NCI-H1092 (cell line): ENCODE measurements at places on chromosomes 16 and 17.

- no peak for DNase-seq
Measured at GRCh38 chr16:81495321-81496234, 51.0 kb downstream of the CMIP start.

GRCh38 chr16:55944377-55944802 lies 69.2 kb upstream of the CES5A start:
- peak; percentile 52 for DNase-seq

GRCh38 chr16:5069854-5070253 lies 1.8 kb upstream of the ALG1 start:
- no peak for DNase-seq

GRCh38 chr17:5510771-5511170 lies 24.4 kb downstream of the MIS12 start:
- no peak for DNase-seq

DNA sequence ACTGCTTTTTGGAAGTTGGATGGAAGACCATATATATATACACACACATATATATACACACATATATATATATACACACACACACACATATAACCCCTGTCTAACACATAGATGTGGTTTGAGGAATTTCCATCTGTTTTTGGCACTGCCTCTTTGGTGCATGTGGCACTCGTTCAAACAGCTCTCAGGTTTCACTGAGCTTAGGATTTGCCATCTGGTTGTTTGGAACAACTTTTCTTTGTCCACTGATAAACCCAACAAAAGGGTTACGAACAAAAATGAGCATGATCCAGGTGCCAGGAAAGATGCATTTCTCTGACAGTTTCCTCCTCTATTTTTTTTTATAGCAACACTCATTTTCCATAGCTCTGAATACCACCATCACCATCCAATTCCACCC lies 14.6 kb upstream of the KCNJ16 start:
- no peak for DNase-seq

DNA sequence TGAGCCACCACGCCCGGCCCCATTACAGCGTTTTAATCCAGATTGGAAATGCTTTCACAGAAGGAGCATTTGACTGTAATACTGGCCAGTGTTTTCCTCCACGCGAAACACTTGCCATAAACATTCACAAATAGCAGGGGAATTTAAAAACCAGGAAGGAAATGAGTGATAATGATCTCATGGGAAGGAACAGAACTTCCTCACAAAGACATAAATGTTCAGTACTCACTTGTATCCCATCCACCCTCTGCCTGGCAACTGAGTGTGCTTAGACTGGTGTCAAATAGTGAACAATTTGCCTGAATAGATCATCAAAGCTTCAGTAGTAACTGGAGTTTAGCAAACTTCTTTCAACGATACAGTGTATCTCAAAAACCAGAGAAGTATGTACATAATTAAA lies 54.1 kb downstream of the PSMD12 start:
- DNase-seq = no peak

- no peak for DNase-seq
Measured at GRCh38 chr16:68236137-68236825, 354 bp upstream of the ESRP2 start.

GRCh38 chr17:49409066-49409465 lies 5.6 kb downstream of the PHB1 start:
- DNase-seq = no peak

GRCh38 chr16:84323606-84324005 lies 28.9 kb downstream of the WFDC1 start:
- no peak for DNase-seq

GRCh38 chr17:78839762-78840529 lies 668 bp downstream of the USP36 start:
- no peak for DNase-seq

DNA sequence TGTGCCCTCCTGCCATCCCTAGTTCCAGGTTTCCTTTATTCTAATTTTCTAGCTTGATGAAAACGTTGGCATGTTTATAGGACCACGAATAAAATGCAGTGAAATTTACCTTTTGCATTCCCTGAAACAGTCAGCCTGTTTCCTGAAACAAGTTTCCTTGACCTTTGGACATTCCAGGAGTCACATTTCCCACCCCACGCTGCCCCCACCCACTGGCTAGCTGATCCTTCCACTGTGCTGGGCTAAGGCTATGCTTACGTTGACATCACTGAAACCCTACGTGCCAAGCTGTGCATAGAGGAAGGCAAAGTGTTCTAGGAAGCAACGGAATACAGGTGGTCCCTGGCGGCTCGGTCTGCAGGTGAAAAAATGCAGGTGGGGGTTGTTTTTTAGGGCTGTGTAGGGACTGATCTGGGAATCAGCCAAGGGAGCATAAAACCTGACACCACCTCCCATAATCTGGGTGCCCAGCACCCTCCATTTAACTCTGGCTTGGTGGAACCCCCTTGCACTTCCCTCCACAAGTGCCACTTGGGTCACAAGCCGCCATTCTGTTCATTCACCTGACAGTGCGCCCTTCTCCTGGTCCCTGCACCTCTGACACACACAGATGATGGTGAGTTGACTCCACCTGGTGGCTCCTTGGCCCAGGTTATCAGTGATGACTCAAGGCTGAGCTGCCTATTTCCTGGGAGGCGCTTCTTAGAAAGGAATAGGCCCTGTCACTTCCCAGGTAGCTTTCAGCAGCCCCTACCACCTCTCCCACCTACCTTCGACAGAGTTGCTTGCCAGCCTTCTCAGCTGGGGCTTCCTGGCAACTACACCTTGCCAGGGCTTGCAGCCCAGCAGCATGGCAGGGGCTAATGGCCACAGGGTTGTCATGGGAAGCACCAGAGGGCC lies 83.7 kb downstream of the N4BP1 start:
- no peak for DNase-seq

GRCh38 chr16:73750639-73751038 lies 546.0 kb upstream of the PSMD7 start:
- DNase-seq = no peak

- DNase-seq = no peak
Measured at GRCh38 chr17:55680686-55681341, 41.9 kb downstream of the TMEM100 start.

GRCh38 chr16:12398029-12398682 lies 405.5 kb downstream of the CPPED1 start:
- DNase-seq = no peak

GRCh38 chr16:57013902-57014301 lies 24.5 kb downstream of the NLRC5 start:
- no peak for DNase-seq

DNA sequence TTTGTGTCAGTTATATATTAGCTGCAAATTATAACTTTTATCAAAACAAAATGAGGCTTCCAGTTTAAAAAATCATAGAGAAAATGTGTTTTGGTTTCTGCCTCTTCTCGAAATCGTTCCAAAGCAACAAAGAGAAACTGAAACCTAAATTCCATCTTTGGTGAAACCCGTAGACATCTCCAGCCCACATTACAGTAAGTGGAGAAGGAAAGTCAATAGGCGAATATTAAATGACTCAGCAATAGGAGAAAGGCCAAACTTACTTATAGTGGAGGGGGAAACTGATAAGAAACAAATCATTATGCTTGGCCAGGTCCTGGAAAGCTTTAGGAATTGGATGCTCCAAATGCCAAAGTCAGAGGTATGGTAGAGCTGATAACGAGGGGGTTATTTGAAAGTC lies 103.0 kb upstream of the SHISA6 start:
- no peak for DNase-seq

- DNase-seq = no peak
Measured at GRCh38 chr17:81994593-81995462, 17.4 kb downstream of the ASPSCR1 start.

- no peak for DNase-seq
Measured at GRCh38 chr17:79561486-79562133, 49.2 kb downstream of the RBFOX3 start.

DNA sequence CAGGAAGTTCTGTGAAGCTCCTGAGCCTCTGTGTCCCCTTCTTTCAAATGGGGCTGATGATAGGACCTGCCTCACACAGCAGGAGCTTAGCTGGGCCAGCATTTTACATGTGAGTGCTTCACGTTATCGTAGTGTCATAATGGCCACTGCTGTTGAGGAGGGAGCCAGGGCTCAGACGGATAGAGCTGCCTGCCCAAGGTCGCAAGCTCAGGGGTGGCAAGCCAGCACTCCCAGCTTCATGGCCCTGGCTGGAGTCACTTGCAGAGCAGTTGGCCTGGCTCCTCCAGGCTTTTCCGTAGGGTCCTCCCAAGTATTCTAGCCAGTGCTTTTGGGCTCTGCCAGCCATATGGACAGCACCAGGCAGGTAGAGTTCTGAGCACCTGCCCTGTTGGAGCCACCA lies 115.1 kb downstream of the SOCS1 start:
- DNase-seq = no peak
